ENCODE measurements at places on chromosomes 2 and 18.
A peak's percentile ranks its signal among the peaks of the same experiment; 100 is the strongest.

DNA sequence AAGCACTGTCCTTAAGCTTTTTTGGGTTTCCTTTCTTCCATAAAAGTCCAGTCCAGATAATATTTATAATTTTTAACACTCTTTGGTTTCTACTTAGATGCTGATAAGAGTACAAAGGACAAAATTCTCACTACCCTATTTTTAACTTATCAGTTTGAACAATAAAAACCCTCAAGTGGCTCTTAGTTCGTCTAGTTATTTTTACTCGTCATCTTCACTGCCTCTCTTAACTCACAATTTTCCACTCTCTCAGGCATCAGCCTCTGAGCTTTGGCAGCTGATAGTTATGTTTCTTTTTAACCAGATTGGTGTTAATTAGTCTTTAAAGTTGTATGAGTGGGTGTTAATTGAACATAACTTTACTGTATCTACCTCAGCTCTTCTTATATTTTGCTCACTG is 517.1 kb upstream of the SYT4 start:
- no peak for DNase-seq

- no peak for DNase-seq
Measured at GRCh38 chr2:216758256-216759155, 63.2 kb upstream of the IGFBP5 start.

- DNase-seq, result peak; percentile 38
Measured at GRCh38 chr2:134225841-134226240, 28.0 kb upstream of the MGAT5 start.

GRCh38 chr18:75071866-75072671 is 136.9 kb downstream of the PTGR3 start:
- DNase-seq, result no peak

GRCh38 chr2:81250270-81250669 is 945.7 kb upstream of the LRRTM1 start:
- DNase-seq, result no peak

GRCh38 chr2:235848946-235849345 is 319.2 kb downstream of the GBX2 start:
- no peak for DNase-seq

GRCh38 chr2:182208421-182208820 is 218.4 kb downstream of the PDE1A start:
- no peak for DNase-seq

GRCh38 chr2:1743396-1744150 is 742 bp downstream of the PXDN start:
- DNase-seq, result no peak

- DNase-seq, result no peak
Measured at GRCh38 chr2:233297076-233297475, 10.5 kb upstream of the SAG start.

DNA sequence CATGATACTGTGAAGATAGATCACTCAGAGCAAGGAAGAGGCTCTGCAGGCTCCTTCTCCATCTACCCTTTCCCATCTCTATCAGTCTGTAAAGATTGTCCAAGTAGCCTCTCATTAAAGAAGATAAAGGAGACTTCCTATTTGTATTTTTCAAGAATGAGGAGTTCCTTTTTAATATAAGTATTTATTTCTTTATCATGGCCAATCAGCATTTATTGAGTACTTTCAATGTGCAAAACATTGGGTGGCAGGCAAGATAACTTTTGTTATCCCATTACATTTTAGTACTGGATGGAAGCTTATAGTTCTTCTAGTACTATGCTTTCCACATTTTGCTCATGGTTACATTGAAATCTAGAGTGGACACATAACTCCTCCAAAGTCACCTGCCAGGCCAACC is 3.6 kb upstream of the PDE11A start:
- no peak for DNase-seq

DNA sequence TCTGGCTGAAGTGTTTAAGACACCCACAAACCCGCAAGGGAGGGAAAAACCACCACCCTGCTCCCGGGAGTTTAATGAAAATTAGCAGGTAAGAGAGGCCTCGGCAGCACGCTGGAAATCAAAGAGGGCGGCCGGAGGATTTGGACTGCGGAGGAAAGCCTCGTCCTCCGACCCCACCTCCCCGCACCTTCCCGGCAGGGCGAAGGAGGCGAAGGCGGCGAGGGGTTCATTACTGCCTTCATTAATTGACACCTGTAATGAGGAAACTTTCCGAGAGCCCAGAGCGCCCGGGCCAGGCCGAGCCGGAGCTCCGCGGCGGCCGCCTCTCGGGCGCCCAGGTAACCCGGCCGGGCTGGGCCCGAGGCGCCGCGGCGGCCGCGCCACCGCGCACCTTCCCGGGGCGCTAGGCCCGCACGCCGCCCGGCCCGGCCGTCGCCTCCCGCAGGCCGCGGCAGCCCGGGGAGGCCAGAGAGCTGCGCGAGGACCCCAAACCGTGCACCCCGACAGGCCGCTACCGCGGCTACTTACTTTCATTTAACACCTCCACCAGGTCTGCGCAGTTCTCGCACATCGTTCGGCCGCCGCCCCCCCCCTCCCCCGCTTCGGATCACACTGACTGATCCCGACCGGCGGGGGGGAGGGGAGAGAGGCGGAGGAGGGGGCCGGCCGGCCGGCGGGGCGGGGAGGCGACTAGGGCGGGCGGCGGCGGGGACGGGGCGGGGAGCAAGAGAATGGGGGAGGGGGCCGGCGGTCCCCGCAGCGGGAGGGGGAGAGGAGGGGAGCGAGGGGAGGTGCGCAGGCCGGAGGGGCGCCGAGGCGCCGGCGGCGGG is 550 bp downstream of the USP34 start:
- peak; percentile 89 for DNase-seq

- DNase-seq, result peak; percentile 78
Measured at GRCh38 chr18:4455113-4455811, at the start of gene DLGAP1. TSS of gene DLGAP1 (minus strand) at chr18:4455307.

DNA sequence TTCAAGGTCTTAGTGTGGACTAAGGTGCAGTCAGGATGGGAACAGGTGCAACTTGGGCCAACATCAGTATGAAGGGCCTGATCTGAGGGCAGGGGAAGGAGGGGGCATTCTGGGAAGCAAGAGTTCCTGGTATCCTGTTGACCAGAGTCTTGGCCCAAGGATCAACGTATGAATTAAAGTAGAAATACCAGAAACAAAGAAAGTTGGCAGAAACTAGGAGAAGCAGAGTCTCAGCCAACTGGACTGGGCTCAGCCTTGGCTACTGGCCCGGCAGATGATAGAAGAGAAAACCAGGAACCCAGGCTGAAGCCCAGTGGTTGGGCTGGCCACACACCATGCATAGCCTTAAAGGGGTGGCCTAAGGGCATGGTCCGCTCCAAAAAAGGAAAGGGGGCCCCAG is 2.3 kb downstream of the CETN1 start:
- no peak for DNase-seq

GRCh38 chr18:41734917-41735316 is 220.1 kb upstream of the PIK3C3 start:
- no peak for DNase-seq

DNA sequence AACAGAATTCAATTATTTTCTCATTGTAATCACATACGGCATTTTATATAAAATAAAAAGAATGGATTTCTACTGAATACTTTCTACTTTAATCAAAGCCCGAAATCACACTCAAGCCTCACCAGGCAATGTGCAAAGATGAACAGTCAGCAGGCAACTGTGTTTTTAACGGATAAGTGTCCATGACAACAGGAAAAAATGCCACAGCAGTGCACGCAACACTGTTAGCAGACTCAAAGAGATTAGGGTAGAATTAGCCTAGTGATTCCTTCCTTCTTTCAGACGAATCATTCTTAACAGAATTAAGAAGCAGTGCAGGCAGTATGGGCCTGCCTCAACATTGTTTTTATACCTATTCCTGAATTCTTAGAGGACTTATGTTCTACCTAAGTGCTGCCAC is 135.6 kb downstream of the CDH2 start:
- DNase-seq, result no peak

GRCh38 chr2:217555081-217555876 is 447.5 kb downstream of the TNS1 start:
- no peak for DNase-seq

- no peak for DNase-seq
Measured at GRCh38 chr2:234708091-234708683, 211.3 kb upstream of the ARL4C start.

DNA sequence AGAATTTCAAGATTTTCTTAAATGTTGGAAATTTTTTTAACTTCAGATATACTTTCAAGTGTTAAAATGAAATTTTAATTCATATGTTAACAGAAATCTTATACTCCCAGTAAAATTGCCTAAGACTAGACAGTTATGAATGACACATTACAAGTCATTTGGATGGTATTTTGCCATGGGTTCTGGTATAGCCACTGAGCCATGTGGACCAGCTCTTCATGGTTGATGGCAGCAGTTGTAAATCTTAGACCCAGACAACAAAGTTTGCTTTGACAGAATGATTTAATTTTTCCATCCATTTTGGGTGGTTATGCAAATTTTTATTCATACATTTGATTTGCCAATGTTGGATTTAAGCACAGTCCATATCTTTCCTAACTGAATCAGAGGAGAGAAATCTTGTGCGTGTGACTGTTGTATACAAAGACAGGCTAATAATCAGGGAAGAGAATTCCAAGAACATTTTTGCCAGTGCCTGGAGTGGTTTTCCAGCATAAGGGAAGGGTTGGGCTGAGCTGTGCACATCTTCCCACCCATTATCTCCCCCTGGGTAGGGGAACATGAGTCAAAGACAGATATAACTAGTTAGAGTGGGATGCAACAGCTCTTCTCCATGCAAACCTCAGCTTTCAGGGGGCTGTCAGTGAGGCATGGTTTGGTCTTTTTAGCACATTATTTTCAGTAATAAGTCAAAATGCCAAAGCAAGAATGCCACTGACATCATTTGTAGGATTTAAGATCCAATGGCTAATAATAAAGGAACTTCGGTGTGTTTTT is 28.1 kb upstream of the INPP4A start:
- DNase-seq, result no peak

DNA sequence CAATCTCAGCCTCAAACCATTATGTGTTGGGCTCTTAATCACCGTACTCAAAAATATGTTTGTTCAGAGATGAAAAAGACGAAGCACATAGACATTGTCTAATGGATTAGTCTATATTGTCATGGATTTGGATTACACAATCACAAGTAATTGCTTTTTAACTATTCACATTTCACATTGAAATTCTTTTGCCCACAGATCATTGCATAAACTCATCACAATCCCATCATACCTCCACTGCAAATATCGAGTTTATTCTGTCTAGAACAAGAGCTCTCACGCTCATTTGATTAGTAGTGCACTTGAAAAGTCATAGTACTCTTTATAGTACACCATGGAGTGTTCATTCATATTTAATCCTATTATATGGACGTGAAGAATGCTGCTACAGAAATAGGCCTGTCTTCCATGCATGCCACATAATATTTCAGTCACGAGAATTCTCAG is 97.9 kb upstream of the SOX11 start:
- DNase-seq, result no peak

- no peak for DNase-seq
Measured at GRCh38 chr2:28329184-28329583, 63.5 kb upstream of the FOSL2 start.

- no peak for DNase-seq
Measured at GRCh38 chr2:38658613-38659012, 7.3 kb upstream of the GALM start.

- DNase-seq, result no peak
Measured at GRCh38 chr2:39642051-39642718, 23.5 kb upstream of the TMEM178A start.

DNA sequence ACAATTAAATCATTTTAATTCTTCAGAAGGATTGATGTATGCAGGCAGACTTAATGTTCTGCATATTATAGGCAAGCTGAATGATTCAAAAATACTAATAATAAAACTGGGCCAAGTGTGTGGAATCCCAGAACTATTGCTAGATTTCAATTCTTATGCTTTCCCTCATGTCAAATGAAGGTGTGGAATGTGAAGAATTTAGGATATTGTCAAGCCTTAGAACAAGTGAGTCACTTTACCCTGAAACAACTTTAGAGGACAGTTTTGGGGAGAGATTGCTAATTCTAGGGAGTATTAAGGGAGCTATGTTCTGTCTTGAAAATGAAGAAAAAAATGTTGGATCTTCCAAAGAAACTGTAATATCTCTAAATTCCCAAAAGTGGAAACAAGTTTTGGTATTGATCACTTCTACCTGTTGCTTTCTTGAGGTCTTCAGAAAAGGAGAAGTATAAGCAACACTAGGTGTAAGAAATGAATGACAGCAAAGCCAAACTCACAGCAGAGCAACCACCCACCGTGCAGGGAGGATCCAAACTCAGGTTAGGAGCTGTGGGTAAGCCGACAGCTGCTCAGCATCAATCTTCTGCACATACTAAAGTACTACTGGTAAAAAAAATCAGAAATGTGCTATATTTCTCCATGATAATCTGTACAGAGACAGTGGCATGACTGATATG is 818.1 kb downstream of the SLC4A3 start:
- DNase-seq, result no peak
